ENCODE measurements at places on chromosomes 1 and 21. TPM values are rescaled to one million over a fixed set of nuclear protein-coding genes. Genes with fewer than 3 reads are reported as not detected.

LCE6A gene
- total RNA-seq, result not detected

SIM2 gene
- 1.7 TPM for total RNA-seq

SPRR2A gene
- not detected for total RNA-seq

FAM167B gene
- total RNA-seq, result 101 TPM

FOXD3 gene
- total RNA-seq, result not detected

TNNT2 gene
- total RNA-seq, result 0.88 TPM

RGL1 gene
- total RNA-seq, result 25.4 TPM

DNA sequence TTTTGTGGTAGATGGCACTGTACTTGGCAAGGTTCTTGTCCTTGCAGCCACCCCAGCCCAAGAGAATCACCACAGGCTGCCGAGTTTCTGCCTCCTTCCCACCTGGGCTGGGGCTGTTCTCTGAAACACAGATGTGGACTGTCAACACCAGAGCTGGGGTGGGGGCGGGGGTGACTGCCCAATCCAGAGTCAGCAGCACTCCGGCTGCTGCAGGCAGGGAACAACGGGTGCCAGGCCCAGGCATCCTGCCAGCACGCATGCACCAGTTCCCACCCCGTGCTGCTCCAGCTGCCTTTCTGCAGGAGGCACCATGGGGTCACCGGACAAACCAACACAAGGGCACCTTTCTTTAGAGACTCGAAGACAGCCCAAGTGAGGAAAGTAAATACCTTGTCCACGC lies 14.1 kb downstream of the TMEM53 start:
- DNase-seq, result no peak

GRCh38 chr1:25068829-25069228 lies 138.8 kb upstream of the RUNX3 start:
- DNase-seq, result no peak

GRCh38 chr1:12748778-12749355 lies 2.9 kb downstream of the CFAP107 start:
- no peak for DNase-seq

- DNase-seq, result no peak
These were observed 109.7 kb upstream of the BARHL2 start for GRCh38 chr1:90826834-90827233.

- no peak for DNase-seq
These were observed 79.8 kb downstream of the PIGK start for GRCh38 chr1:77139389-77139788.

DNA sequence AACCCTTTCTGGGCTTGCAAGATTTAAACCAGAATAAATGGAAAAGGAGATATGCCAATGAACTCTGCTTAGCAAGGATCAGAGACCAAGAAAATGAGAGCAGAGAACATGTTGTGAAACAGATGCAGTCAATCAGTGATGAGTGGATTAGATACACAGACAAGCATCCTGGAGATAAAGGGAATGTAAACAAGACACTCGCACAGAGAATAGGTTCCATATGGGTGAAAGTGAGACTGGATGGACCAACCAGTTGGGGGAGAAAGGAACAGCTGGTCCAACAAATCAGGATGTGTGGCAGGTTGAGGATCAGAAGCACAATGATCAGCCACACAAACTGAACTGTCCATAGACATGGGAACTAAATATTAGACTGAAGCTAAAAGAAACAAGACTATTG lies 338.2 kb downstream of the ASTN1 start:
- no peak for DNase-seq

DNA sequence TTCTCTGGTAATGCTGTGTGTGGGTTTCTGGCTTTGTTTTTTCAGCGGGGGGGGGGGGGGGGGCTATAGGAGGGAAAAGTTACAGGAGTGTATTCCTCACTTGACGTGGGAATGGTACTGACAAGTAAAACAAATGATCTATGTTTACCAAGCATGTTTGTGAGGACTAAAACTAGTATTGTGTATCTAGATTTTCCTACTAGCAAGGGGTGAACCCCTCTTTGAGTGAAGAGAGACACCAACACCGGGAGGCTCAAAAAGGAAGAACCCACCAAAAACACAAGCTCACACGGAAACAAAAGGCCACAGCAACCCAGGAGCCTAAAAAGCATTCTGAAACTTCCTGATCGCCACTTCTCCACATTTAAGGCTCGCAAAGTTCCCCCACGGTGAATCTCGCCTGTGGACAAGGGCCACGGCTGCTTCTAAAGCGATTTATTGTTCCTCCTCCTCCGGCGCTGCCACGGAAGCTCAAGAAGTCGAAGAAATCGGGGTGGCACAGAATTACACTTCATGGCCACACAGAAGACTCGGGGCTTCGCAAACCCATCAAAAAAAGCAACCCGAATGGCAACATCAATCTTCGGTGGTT lies 703 bp downstream of the PUM1 start:
- DNase-seq, result no peak

- DNase-seq, result no peak
These were observed 33.5 kb downstream of the USP24 start for GRCh38 chr1:55181666-55182065.

DNA sequence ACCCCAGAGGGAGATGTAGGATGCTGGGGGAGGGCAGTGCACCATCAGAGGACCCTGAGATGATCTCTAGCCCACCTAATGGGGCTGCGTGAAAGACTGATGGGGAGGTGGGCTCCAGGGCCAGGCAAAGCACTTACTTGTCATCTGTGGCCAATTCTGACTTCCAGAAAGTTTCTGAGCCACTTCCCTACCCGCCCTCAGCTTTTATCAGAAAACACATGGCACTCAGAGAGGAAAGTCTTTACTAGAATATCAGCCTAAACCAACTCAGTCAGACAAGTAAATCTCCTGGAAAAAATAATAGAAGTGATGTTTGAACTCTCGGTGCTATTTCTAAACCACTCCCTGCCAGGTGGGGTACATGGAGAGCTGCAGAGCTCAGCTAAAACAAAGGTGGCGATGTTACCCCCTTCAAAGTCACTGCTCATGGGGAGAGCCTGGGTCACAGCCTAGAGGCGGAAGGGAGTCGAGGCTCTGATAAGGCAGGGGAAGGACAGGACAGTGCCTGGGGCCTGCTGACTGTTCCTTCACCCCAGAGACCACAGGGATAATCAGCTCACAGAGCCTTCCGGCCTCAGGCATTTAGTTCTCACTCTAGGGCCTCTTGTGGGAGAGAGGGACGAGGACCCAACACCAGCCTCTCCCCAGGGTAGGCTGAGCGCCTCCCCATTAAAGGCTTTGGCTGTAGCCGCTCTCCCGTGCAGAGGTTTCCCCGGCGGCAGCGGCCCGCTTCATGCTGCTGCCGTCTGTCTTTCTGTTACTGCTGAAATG lies 14.2 kb downstream of the SMIM12 start:
- DNase-seq, result no peak
